Dorsolateral prefrontal cortex (tissue), 122 donors: ENCODE measurements at places on chromosomes 2 and 18. TPM values are rescaled to one million over a fixed set of nuclear protein-coding genes. Genes with fewer than 3 reads are reported as not detected.

- no peak for DNase-seq
These were observed 22.2 kb upstream of the FAHD2A start for GRCh38 chr2:95380280-95380679.

The TMEM198 gene
- total RNA-seq = 11.6 TPM

DNA sequence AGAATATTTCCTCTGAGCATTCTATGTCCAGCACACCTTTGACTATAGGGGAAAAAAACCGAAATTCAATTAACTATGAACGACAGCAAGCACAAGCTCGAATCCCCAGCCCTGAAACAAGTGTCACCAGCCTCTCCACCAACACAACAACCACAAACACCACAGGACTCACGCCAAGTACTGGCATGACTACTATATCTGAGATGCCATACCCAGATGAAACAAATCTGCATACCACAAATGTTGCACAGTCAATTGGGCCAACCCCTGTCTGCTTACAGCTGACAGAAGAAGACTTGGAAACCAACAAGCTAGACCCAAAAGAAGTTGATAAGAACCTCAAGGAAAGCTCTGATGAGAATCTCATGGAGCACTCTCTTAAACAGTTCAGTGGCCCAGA is 79.4 kb upstream of the FAM117B start:
- no peak for DNase-seq

The FBXO41 gene
- 117 TPM for total RNA-seq

GRCh38 chr2:144324446-144325045 is 195.4 kb downstream of the ZEB2 start:
- no peak for DNase-seq

DNA sequence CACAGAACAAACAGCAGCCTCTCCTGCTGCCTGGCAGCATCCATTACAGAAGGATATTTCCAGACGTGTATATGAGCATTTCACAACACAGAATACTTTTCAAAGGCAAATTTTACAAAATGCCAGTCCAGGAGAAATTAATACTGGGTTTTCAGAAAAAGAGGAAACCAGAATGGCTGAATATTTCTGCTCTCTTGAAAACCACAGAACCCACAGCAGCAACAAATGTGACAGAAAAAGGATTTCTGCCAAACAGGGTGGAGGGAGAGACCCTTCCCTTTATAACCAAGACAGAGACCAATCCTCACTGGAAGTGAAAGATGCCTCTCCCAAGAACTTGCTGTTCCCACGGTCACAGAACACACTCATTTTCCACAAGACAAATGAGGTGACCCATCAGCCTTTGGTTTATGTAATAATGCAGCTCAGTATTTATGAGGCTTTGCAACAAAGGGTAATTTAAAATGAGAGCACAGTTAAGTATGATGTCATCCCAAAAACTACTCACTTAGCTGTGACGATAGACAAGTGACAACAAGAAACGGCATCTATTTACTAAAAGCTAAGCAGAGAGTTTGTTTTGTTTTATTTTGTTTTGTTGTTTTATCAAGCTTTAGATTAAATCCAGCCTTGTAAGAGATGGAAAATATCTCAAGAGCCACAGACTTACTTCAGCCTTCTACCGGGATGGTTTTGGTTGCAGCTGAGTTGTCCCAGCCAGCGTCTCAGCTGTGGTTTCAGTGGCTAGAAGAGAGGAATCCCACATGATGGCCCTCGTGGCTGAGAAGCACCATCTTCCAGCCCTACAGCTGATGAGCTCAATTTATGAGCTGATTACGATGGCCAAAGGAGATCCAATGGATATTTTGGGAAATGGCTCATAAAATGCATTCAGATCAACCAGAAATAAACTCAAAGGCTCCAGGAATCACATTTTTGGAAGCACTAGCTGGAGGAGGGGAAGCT is 249.3 kb upstream of the AGAP1 start:
- peak; percentile 35 for DNase-seq

The PROM2 gene
- total RNA-seq = 7.7 TPM

The CFAP65 gene
- 2.6 TPM for total RNA-seq

The GAREM2 gene
- 28.4 TPM for total RNA-seq
